Aortic smooth muscle cell (primary cell): ENCODE measurements at places on chromosomes 6 and 20. TPM values are rescaled to one million over a fixed set of nuclear protein-coding genes. Genes with fewer than 3 reads are reported as not detected.

Gene LGSN
- total RNA-seq, result 0.12 TPM in 1 of 2 replicates, not detected in the other

Gene KCNK5
- total RNA-seq, result under 0.01 and 0.06 TPM in 2 replicates

Gene KIFC1
- 10.3 and 18.8 TPM in 2 replicates for total RNA-seq

Gene MACROD2
- 0.40 and 0.56 TPM in 2 replicates for total RNA-seq

Gene RTN4IP1
- total RNA-seq, result 4.7 and 6.7 TPM in 2 replicates

Gene LIME1
- 2.1 TPM in 2 replicates for total RNA-seq

Gene FNDC11
- 0.12 and 0.13 TPM in 2 replicates for total RNA-seq

Gene SEL1L2
- total RNA-seq, result not detected in 2 replicates

Gene HLA-DOB
- total RNA-seq, result 0.13 TPM in 1 of 2 replicates, not detected in the other

Gene PSMF1
- 20.5 and 28.0 TPM in 2 replicates for total RNA-seq

Gene GPR6
- total RNA-seq, result not detected in 2 replicates

Gene VSTM2L
- 0.53 and 0.93 TPM in 2 replicates for total RNA-seq

Gene SAMD10
- total RNA-seq, result 1.2 and 1.4 TPM in 2 replicates

Gene DNAH8
- total RNA-seq, result under 0.01 TPM in 2 replicates

Gene WFDC10B
- total RNA-seq, result not detected in 2 replicates

Gene VIP
- total RNA-seq, result not detected in 2 replicates

Gene MLN
- not detected in 2 replicates for total RNA-seq

Gene SLPI
- 0.66 TPM in 1 of 2 replicates, not detected in the other for total RNA-seq

Gene BEND6
- total RNA-seq, result 11.8 and 14.5 TPM in 2 replicates

Gene ZFP57
- 0.13 TPM in 1 of 2 replicates, not detected in the other for total RNA-seq

Gene LRRN4
- not detected in 2 replicates for total RNA-seq

Gene SERPINB6
- total RNA-seq, result 108 and 117 TPM in 2 replicates

Gene PRSS35
- total RNA-seq, result 1.6 and 8.7 TPM in 2 replicates

Gene TMC2
- not detected in 2 replicates for total RNA-seq

Gene HLA-DMA
- total RNA-seq, result 0.79 and 1.8 TPM in 2 replicates

Gene OR2H1
- not detected in 2 replicates for total RNA-seq

Gene SLC44A4
- total RNA-seq, result 0.13 and 0.44 TPM in 2 replicates

Gene C20orf96
- total RNA-seq, result 2.2 and 3.7 TPM in 2 replicates

Gene KIF25
- not detected in 2 replicates for total RNA-seq

Gene CRYBG1
- 2.4 and 5.5 TPM in 2 replicates for total RNA-seq

Gene MTFR2
- 1.3 and 3.2 TPM in 2 replicates for total RNA-seq

Gene ULBP1
- under 0.01 and 0.06 TPM in 2 replicates for total RNA-seq

Gene PTK6
- total RNA-seq, result 0.12 and 0.13 TPM in 2 replicates

Gene PGC
- total RNA-seq, result not detected in 2 replicates

Gene ARMC12
- total RNA-seq, result 0.06 and 0.13 TPM in 2 replicates

Gene NKX2-4
- not detected in 2 replicates for total RNA-seq

Gene PAX1
- not detected in 2 replicates for total RNA-seq

Gene RSPH4A
- total RNA-seq, result 0.13 and 0.19 TPM in 2 replicates

Gene TRIM15
- not detected in 2 replicates for total RNA-seq

Gene VSX1
- total RNA-seq, result not detected in 2 replicates

Gene HLA-DMB
- total RNA-seq, result 0.13 TPM in 1 of 2 replicates, not detected in the other

Gene TSBP1
- total RNA-seq, result not detected in 2 replicates

Gene POU3F2
- under 0.01 TPM in 1 of 2 replicates, not detected in the other for total RNA-seq

Gene GGTLC1
- total RNA-seq, result not detected in 2 replicates

Gene ABCC10
- 20.3 and 23.0 TPM in 2 replicates for total RNA-seq

Gene GPLD1
- 0.75 and 0.92 TPM in 2 replicates for total RNA-seq

Gene CST1
- 0.37 and 48.1 TPM in 2 replicates for total RNA-seq

Gene BPI
- 0.50 and 0.79 TPM in 2 replicates for total RNA-seq

Gene LY6G5C
- 0.40 and 0.75 TPM in 2 replicates for total RNA-seq

Gene FYN
- total RNA-seq, result 57.5 and 63.0 TPM in 2 replicates

Gene WFDC12
- total RNA-seq, result not detected in 2 replicates

Gene SLC17A3
- not detected in 2 replicates for total RNA-seq
